ENCODE measurements at places on chromosomes 11 and 22.

DNA sequence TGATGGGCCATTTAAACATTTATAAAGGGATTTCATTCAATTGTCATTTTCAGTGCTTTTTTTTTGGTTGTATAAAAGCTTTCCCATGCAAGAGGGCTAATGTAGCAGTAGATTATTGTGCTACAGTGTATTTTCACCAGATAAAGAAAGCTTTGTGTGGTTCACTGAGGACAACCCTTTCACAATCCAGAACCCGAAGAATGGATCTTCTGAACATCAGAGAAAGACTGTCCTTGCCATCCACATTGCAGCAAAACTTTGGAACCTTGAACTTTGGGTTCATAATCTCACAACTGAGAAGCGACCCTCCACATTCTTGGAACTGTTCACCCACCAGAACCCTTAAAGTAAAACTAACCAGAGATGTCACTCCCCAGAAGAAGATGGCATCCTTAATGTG, 9.3 kb downstream of the APOBEC3H start:
- DNase-seq = no peak

DNA sequence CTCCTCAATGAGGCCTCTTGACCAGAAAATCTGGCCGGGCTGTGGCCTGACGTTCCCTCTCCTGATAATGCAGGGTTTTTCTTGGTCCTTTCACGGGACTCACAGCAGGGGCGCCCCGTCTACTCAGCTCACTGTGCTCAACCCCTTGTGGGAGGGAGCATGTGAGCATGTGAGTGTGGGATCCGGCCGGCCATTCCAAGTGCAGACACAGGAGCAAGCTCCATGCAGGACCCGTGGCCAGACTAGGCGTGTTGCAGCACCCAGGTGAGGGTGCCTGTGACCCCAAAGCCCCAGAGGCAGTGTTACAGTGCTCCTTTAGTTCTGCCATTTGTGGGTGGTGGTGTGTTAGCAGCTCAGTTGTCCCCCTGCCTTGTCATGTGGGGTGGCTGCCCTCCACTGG, 18.0 kb downstream of the DHCR7 start:
- DNase-seq = no peak

DNA sequence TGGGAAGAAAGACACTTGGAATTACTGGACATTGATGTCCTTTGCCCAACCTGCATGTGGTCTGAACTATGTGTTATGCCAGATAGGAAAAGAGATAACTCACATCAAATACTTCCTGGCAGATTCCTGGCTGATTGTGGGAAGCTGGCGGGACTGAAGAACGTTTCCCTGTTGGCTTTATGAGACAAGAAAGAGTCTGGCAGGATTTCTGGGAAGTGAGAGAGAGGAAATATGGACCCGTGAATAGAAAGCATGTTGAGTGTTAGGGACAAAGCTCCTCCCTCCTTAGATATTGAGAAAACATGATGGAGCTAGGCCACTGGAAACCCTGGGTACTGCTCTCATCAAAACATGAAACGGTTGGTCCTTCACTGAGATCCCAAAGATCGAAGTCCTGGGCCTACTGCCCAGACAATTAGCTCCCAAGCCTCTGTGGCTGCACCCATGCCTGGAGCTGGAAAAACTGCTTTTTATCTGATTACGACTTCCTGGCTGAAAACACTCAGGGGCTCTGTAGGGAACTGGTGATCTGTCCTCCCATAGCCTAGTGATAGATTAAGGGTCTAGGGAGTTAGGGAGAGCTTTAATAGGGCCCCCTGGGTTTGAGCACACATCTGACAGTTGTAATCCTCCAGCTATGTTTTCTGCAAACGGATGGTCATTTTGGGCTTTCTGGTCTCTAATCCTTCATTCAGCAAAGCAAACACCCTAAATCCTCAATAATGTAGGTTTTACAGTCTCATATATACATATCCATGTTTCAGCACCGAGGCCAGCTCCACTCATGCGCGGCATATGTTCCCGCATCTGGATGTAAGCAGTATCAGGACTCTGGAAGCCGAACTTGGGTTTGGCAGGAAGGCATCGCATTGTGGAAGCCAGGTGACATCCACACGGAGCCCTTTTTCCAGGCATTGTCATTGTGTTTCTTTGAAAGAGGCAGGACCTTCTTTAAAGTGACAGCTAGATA, 6.1 kb upstream of the B3GAT1 start:
- DNase-seq = peak; percentile 21

DNA sequence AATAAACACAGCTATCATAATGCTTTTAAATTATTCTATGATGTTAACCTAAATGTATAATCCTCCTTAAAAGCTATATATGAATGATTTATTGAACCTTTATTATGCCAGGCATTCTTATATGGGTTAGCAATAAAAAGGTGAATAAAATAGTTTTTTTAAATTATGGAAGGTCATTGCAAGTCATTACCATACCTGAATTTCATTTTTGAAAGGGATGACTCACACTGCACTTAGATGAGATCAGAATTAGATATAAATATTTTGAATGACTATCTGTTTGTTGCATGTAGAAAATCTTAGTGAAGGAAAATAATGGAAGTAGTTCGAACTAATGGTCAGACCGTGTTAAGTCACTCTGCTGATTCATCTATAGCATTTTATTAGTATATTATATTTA, 822.3 kb downstream of the LUZP2 start:
- DNase-seq = no peak

- no peak for DNase-seq
Observed at GRCh38 chr11:14094481-14095037, 132.0 kb downstream of the SPON1 start.

DNA sequence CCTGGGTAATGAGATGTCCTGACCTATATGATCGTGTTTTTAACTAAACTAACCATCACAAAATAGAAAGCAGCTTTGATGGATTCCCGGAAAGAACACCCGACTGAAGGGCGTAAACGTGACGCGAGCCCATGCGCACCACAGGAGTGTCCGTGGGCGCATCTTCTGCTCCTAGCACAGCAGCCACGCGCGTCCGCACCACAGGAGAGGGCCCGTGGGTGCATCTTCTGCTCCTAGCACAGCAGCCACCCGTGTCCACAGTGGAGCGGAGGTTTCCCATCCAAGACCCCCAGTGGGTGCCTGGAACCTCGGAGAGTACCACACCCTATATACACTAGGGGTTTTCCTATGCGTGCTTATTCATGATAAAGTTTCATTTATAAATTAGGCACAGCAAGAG, 36.1 kb upstream of the NRIP3 start:
- DNase-seq = no peak

- no peak for DNase-seq
Observed at GRCh38 chr22:27309697-27310096, 491.9 kb downstream of the MN1 start.

- DNase-seq = no peak
Observed at GRCh38 chr11:69512136-69512535, 30.7 kb downstream of the LINC01488 start.

GRCh38 chr22:50260801-50261614, 475 bp downstream of the MAPK12 start:
- no peak for DNase-seq

DNA sequence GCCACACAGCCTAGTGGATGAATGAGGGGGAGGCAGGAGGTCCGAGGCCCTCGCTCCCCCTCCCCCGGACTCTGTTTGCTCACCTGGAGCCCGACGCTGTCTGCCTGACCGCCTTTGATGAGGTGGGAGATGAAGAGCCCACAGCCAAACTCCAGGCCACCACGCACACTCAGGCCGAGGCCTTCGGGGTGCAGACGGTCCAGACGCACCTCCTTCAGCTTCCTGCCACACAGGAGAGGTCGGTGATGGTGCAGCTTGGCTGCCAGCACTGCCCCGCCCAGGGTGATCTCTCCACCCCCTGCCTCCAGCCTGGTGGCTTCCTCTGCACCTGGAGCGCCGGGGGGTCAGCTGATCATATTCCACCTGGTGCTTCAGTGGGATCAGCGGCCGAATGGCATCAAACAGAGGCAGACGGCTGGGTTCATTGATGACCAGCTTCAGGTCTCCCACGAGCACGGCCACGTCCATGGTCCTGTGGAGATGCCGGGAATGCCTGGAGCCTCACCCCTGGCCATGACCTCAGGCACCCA, 13.1 kb downstream of the USH1C start:
- DNase-seq = no peak

DNA sequence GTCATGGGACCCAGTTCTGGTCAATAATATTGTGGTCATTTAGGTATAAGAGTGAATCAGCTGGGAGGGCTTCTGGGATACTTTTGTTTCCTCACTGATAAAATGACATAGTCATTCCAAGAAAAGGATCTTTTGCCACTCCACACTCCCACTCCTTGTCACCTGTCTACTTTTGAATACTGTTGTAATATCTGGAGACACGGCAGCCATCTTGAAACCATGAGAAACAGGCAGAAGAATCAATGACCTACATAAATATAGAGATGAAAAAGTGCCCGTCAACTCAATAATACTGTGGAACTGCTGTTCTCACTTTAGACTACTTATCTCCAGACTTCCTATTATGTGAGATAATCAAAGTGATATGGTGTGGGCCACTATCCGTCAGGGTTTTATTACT, 154.2 kb downstream of the CCDC34 start:
- DNase-seq = no peak

GRCh38 chr22:50319503-50319951, 7.3 kb downstream of the DENND6B start:
- DNase-seq = no peak

DNA sequence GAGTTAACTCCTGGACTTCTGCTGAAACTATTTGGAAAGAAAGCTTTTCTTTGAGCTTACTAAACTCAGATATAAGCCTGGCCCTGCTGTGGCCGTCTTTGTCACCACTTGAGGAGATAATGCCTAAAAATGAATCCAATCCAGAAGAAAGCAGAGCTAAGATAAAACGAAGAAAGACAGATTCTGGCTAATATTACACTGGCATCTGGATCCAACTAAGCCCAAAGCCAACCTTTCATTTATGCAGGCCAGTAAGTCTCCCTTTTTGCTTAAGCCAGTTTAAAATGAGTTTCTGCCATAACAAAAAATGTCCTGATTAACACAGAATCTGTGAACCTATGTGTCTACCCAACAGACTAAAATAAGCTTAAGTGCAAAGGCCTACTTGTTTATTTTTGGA, 34.5 kb downstream of the PIK3C2A start:
- DNase-seq = no peak

DNA sequence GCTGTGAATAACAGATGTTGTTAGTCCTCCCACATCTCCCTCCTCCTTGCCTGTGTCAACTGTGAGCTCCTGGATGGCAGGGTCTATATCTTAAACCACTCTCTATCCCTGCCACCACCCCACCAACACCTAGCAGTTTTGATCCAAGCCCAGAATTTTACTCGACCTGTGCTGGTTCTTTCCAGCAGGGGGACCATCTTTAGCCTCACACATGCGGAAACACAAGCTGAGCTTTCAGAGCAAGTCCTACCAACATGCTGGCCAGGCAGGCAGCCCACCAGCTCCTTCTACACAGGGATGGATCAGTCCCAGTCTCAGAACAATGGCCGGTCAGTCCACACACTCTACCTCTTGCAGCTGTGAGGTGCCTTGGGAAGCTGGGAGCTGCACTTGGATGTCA, 231.5 kb downstream of the NXPE2 start:
- no peak for DNase-seq

- no peak for DNase-seq
Observed at GRCh38 chr11:26028393-26028911, 303.5 kb upstream of the ANO3 start.

DNA sequence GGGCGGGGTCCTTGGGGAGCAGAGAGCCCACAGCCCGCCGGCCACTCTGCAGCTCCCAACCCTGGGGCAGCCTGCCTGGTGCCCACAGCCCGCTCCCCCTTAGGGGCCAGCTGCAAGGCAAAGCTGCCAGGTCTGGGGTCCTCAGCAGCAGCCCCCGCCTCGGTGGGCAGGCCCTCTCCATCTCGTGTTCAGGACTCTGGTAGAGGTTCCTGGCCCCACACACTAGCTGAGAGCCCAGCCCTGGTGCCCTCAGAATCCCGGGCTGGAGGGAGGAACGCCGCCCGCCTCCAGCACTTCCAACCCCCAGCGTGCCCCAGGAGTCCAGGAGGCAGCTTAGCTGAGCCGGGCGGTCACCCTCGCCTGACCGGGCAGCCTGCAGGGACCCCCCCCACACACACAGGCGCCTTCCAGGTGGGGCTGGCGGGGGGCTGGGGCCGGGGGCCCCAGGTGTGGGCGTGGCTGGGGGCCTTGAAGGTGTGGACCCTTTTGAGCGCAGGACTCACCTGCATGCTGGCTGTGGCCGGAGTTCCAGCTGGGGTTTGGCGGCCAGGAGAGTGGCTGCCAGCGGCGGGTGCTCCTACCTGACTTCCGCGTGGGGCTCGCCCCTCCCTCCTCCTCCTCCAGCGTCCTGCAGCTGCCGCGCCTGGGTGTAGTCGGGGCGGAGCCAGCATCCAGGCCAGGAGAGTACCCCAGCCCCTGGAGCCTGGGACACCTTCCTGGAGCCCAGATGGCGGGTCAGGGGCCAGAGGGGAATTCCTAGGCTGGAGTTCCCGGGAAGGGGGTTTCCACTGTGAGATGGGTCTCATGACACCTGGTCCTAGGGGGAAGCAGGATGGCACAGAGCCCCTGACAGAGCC, at the start of gene ANO9:
ANO9 (minus strand) TSS at position 594 of the 857 bp plus-strand sequence; CDS start at position 509, 85 bp downstream.
- peak; percentile 47 for DNase-seq

- DNase-seq = no peak
Observed at GRCh38 chr11:62931499-62932278, 10.5 kb upstream of the CHRM1 start.

DNA sequence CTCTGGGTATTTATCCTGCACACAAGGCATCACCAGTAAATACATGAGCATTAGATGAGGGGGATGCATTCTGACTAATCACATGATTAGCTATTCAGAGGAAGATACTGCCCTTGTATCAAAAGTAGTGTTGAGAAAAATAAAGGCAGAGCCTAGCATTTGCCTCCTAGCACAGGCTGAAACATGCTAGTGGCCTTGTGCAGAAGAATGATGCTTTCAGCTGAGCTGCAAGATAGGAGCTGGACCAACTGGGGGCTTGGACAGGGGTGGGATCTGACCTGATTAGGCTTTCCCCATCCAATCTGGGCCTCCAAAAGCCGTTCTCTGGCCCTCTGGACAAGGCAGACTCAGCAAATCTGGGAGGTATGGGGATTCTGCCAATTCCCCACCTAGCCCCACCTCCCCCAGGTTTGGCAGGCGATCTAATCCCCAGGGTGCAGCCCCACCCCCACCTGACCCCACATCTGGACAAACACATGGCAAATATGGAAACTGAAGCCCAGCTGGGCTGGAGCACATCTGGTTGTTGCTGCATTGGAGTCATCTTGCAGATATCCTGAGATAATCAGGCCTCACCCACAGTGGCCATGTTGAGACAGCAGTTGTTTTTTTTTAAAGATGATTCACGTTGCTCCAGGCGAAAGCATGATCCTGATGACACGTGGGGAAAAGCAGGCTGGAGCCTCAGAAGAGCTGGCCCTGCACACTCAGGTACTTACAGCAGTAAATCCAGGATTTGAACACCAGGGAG, 4.4 kb upstream of the MISFA start:
- no peak for DNase-seq

DNA sequence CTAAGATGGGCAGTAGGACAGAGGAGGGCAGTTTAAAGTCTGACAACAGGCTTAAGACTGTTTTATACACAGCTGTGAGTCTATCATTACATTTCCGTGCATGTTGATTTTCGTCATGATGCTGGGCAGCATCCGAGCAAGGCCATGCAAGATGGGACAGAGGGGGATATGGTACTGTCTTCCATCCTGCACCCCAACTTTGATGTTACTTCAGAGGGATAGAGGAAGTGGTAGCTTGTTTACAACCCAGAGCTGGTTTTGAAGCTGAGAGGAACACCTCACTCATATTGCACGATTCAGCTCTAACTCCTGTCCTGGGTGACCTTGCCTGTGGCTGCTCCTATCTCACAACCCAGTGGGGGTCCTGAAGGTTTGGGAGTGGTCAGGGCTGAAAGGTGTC, 3.0 kb upstream of the SORL1 start:
- DNase-seq = no peak

Data from NCI-H524 (cell line).